ENCODE measurements at places on chromosomes 12 and 14.

- DNase-seq: no peak
Observed at GRCh38 chr14:85934886-85935254, 404.9 kb downstream of the FLRT2 start.

DNA sequence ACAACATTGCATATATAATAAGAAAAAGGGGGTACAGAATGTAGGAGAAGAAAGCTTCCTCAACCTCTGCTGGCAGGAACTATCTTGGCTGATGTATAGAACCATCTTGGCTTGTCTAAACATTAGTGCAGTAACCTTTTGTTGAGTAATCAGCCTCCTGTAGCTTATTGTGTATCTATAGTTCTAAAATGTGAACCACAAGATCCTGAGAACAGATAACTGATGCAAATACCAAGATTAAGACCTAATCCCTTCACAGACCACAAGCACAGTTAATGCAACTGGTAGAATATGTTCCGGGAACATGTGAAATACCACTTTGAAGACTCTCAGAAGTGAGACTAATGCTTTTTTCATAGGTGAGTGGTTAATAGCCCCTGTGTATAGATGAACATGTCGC is 50.7 kb upstream of the KCNC2 start:
- no peak for DNase-seq

- no peak for DNase-seq
Observed at GRCh38 chr12:43154498-43155045, 397.4 kb downstream of the ADAMTS20 start.

DNA sequence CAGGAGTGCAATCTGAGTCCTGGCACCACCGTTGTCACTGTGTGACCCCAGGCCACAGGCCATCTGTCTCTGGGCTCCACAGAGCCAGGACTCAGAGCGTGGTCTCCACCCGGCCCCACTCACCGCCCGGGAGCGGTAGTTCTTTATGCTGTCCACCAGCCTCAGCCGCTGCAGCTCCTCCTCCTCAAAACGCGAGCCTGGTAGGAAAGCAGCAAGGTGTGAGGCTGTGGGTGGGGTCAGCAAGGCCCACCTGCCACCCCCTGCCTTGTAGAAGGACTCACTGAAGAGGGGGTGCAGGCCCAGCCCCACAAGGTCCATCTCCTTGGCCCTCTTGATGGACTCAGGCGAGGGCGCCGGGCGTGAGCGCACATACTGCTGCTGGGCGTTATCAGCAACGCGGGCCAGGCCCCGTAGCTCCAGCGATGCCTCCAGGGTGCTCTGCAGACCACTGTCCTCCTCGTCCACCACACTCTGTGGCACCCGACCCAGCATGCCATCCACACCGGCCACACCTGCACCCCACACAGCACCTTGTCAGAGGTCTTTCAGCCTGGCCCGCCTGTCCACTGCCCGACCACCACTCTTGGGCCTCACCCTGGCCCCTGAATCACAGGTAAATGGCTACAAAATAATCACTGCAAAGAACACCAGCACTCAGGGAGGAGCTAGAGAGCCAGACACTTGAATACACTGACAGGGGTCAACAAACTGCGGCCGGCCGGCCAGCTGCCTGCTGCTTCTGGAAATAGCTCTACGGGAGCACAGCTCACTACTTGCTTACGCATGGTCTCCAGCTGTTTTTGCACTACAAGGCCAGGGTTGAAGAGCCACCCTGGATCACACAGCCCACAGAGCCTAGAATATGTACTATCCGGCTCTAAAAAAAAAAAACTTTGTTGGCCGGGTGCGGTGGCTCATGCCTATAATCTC is 16.3 kb downstream of the CFAP73 start:
- no peak for DNase-seq

GRCh38 chr12:75366629-75367028 is 24.3 kb upstream of the GLIPR1L2 start:
- no peak for DNase-seq

GRCh38 chr14:74572726-74573301 is 39.2 kb downstream of the LTBP2 start:
- DNase-seq: no peak

GRCh38 chr14:87133073-87133801 is 859.7 kb downstream of the GALC start:
- no peak for DNase-seq

- DNase-seq: no peak
Observed at GRCh38 chr14:89014569-89014850, 190.1 kb downstream of the TTC8 start.

DNA sequence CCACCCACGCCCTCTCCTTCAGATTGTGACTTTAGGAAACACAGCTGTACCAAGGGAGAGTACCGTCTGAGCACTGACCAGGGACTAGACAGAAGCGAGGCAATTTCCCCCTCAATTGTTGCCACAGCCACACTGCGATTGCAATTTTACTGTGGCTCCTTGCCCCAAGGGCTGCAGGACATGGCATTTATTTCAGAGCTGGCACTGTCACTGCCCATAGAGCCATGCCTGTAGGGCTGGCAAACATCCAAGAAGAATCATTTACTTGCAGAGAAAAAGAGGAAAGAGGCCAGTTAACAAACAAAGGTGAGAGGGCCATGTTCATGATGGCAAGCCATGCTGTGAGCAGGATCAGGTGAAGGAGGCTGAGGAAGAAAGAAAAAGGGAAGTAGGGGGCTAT is 129.6 kb downstream of the EMP1 start:
- DNase-seq: no peak

DNA sequence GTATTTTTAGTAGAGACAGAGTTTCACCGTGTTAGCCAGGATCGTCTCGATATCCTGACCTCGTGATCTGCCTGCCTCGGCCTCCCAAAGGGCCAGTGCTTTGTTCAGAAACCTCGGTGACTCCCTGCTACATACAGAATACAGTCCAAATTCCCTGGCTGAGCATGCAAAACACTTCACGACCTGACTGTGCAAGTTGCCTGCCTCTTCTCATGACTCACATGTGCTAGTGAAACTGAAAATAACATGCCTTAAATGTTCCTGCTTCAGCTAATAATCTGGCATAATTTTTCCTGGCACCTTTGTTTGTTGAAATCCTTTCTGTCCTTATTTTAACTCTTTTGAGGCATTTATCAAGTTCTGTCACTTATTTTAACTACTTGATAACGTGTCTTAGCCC is 8.2 kb downstream of the DMAC2L start:
- no peak for DNase-seq

GRCh38 chr12:32105986-32106516 is 596 bp upstream of the BICD1 start:
- DNase-seq: no peak

DNA sequence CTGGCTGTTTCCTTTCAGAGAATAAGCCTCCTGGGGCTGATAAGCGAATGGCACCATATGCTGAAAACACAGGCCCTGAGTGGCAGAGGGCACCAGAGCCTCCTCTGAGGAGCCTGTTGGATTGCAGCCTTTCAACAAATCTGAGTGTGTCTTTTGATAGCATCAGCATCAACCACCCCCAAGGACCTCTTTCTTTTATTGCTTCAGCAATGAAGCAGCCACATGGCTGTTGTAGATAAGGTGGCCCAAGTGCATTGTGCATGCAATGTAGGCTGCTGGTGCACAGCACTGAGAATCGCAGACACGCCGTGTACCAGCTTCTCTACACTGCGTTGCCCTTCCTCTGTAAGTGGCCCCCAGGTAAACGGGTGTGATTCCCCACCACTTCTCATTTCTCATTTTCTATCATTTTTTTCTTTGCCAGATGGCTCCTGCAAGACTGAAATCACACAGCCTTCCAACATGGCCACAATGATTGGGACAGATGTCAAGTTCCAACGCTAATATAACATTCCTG is 191.7 kb downstream of the DAD1 start:
- DNase-seq: no peak

DNA sequence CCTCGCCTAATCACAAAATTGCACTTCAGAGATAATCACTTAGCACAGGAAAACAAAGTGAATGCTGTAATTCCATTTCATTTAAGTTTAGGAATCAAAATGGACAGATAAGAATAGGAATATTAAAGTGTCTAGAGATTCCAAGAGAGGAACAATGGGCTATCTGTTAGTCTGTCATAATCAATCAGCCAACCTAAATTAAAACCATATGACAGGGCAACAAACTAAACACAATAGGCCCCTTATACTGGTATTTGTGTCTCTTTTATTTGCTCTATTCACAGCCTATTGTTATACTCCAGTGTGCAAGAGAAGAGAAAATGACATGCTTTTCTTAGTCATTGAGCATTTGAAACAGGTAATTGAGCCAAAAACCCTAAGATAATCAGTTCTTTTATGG is 259.4 kb downstream of the PRKD1 start:
- peak; percentile 39 for DNase-seq

DNA sequence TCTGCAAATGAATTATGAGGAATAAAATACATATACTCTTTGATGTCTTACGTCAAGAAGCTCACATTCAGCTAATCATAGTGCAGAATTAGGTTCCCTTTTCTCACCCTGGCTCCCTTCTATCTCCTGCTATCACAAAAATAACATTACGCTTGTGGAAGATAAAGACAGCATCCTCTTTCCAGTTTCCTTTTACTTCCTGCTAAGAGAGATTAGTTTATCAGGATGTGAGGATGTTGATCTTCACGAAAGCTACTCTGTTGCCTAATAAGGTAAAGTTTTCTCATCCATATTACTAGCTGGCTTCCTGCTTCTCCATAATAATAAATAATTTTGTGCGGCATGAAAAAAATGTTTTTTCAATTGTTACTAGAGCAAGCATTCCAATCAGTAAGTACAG is 217.7 kb upstream of the DCN start:
- no peak for DNase-seq

Measured in NCI-H1048 (cell line).